ENCODE measurements at places on chromosomes 11 and 22.

- no peak for DNase-seq
Measured at GRCh38 chr11:130606178-130606577, 157.7 kb downstream of the ADAMTS15 start.

DNA sequence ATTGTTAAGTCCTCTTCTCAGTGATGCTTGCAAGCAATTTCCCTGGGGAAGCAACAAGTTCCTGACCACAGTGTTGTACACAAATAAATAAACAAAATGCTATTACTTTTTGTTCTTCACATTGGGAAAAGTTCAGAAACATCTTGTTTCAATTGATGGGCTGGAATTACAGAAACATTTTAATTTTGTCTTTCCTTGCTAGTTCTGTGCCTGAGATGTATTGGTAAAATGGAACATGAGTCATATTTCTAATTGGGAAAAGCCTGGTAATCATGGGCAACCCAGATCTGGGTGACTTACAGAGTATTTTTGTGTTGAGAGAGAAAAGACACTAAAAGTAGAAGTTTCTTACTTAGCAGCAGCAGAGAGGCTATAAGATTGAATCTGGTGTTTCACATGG is 576 bp upstream of the BLID start:
- no peak for DNase-seq

DNA sequence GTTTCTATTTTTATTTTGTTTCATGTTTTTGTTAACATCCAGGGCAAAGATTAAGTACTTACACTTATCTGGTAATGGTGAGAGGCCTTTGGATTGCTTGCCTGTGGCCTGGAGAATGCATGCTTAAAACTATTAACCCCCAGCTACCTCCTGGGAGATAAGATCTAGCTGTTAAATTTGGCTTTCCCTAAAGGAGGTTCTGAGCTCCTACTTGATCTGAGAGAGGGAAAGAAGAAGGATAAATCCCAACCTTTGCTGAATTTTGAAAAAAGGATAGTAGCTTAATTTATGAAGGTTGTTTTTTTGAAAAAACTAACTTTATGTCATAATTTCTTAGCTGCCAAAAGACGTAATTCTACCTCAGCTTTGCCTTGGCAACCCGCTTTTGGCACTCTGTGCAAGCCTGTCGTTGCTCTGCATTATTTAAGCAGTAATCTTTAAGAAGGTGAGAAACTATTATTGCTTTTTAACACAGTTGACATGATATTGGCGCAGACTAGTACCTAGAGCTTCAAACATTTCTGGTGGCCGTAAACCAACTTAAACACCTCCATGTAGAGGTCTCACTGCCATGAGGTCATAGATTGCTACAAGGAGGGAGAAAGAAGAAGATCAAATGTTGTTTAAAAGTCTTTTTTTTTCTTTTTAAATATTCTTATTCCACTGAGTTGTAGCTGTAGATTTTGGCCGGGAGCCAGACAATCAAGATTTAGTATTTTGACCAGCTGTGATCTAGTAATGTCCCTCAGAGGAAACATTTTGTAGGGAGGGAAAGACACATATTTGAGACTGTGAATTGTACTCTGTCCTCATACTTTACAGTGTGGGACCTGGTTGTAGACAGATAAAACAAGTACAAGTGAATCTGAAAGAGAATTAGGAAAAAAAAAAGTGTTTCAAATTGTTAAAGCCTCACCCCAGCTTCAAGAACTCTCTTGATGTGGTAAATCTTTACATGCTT is 74.4 kb downstream of the WNT11 start:
- DNase-seq, result no peak

- DNase-seq, result no peak
Measured at GRCh38 chr22:39175353-39176142, 23.1 kb upstream of the CBX7 start.

DNA sequence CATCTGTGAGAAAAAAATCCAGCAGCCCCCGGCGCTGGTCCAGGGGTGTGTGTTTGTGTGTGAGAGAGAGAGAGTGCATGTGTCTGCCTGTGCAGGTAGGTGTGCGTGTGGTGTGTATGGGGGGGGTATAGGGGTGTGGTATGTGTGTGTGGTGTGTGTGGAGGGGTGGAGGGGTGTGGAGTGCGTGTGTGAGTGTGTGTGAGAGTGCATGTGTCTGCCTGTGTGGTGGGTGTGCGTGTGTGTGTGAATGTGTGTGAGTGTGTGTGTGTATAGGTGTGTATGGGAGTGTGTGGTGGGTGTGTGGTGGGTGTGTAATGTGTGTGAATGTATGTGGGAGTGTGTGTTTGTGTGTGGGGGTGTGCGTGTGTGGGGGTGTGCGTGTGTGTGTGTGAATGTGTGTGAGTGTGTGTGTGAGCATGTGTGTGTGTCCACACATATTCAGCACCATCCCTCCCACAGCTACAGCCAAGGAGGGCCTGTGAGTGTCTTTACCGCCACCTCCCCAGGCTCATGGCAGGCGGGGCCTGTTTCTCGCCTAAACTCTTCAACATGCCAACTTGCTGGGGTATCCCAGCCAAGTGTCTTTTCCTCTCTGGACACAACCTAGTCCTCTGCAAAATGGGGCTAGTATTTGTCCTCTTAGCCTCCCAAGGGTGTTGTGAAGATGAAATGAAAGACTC is 11.9 kb downstream of the LMO1 start:
- no peak for DNase-seq

GRCh38 chr11:30245621-30246020 is 14.8 kb downstream of the FSHB start:
- no peak for DNase-seq
